ENCODE measurements at places on chromosomes 16 and 17.

- DNase-seq: no peak
Observed at GRCh38 chr17:32174889-32175288, 32.6 kb downstream of the RHOT1 start.

- DNase-seq: no peak
Observed at GRCh38 chr17:65359016-65359415, 202.4 kb downstream of the AXIN2 start.

DNA sequence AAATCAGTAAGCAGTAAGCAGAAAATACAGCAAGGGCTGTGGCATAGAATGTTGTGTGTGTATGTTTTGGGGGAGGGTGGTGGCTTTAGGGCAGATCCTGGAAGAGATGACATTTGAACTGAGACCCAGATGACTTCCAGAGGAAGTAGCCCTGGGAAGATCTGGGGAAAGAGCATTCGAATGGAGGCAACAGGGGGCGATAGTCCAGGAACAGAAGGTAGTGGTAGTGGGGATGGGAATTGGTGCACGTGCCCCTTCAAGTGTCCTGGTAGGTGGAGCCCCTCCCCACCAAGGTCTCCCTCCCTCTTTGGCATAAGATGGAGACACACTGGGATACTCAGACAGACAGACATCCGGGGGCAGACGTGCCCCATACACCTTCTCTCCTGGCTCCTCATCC, 14.1 kb downstream of the ARHGEF15 start:
- no peak for DNase-seq

GRCh38 chr17:15092762-15093161, 172.4 kb downstream of the PMP22 start:
- DNase-seq: no peak

- DNase-seq: no peak
Observed at GRCh38 chr16:68961778-68962402, 118.6 kb downstream of the TANGO6 start.

- no peak for DNase-seq
Observed at GRCh38 chr17:41773731-41774193, 12.7 kb downstream of the JUP start.

DNA sequence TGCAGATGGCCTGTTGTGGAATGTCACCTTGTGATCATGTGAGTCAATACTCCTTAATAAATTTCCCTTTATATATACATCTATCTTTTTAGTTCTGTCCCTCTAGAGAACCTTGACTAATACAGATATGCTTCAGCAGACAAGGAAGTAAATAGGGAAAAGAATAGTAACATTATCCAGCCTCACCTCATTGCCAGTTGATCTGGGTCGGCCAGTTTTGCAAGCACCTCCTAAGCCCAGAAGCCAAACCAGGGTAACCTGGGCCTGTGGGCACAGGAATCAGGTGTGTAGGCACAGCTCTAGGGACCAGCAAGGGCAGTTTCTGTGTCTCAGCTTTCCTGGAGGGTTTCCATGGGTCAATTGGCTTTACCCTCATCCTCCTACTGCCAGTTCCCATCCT, 11.9 kb upstream of the CCL17 start:
- no peak for DNase-seq

DNA sequence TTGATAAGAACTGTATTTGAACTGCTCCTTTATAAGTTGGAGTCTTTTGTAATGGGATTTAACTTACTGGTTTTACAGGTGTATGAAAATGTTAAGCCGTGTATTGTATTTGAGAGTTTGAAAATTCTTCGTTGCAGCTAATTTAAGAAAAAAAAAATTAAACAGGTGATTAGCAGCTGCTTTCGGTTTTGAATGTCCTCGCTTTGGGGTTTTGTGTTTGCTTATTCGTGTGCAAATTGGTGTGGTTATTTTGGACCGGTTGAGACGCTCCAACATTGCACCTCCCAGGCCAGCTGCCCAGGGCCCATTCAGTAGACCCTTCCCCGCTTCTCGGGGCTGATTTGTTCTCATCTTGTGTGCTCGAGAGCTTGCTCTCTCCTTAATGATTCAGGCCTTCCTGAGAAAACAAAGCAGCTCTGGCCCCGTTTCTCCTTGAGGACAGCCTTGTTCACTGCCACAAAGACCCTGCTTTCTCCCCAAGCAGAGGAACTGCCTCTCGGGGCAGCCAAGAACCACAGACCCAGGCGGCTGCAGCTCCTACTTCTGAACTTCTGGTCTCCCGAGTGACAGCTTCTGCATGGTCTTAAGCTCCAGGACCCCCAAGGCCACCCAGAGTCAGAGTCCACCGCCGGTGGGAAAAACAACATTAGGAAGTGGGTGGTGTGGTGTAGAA, 100.5 kb downstream of the MSI2 start:
- no peak for DNase-seq

DNA sequence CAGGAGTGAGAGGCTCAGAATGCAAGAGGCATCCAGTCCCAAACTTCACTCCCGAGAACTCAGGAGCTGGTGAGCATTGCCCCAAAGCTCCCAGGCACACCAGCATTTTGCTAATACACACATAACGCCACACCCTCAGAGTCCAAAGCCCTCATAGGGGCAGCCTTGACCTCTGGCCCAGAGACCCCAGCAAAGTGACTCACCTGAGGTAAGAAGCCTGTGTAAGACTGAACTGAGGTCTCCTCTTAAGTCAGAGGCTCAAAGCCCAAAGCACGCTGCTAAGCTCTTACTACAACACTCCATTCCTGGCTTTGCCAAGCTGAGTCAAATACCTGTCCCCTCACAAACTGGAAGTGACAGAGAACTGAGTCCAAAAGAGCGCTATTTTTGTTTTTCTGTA, 16.4 kb downstream of the ST3GAL2 start:
- no peak for DNase-seq

GRCh38 chr17:78163881-78164747, 4.3 kb upstream of the SYNGR2 start:
- DNase-seq: no peak

- DNase-seq: peak; percentile 68
Observed at GRCh38 chr17:49557312-49558024, 18.2 kb upstream of the NXPH3 start.

- DNase-seq: no peak
Observed at GRCh38 chr16:74431516-74431915, 10.2 kb upstream of the CLEC18B start.

GRCh38 chr16:66205287-66206231, 160.9 kb upstream of the CDH5 start:
- no peak for DNase-seq

- DNase-seq: no peak
Observed at GRCh38 chr17:31579265-31579664, 187.8 kb downstream of the RAB11FIP4 start.

DNA sequence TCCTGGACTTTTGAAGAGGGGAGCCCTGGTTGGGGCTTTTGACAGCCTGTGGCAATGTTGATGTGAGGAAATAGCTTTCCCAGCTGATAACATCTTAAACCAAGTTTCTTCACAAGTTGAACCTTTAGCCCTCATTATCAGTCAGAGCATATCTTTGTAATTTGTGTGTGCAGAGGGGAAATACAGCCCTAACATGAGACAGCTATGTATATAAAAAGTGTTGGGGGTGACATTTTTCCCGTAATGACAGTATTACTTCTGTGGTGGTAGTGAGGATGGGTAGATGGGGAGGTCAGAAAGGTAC, 221.1 kb downstream of the FTO start:
- peak; percentile 6 for DNase-seq

GRCh38 chr17:67992548-67993152, 3.6 kb downstream of the C17orf58 start:
- no peak for DNase-seq

DNA sequence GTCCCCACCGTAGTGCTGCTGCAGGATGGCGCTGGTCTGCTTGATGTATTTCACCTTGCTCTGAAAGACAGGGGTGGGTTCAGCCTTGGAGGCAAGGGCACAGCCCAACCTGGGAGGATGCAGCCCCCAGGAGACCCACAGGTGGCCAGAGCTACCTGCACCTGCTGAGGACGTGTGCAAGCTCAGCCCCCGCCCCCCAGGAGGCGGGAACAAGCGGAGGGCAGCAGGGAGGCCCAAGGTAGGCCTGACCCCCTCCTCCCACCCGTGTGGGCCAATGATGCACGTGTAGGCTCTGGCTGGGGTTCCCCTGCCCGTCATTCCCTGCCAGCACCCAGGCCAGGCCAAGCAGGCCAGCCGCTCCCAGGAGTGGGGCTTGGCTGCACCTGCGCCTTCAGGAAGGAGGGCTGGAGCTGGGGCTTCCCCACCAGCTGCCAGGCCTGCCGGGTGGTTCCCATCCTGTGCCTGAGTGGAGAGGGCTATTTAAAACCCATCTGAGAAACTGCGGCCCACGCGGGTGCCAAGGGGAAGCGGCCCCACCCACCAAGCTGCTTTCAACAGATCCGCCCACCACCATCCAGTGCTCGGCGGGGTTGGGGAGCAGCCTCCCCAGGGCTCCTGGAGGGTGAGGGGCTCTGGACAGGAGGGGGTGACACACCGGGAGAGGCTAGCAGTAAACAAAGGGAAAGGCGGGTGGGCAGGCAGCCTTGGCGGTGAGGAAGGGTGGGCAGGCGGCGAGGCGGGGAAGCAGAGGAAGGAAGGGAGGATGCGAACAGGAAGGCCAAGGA, 3.8 kb downstream of the NTHL1 start:
- DNase-seq: no peak

DNA sequence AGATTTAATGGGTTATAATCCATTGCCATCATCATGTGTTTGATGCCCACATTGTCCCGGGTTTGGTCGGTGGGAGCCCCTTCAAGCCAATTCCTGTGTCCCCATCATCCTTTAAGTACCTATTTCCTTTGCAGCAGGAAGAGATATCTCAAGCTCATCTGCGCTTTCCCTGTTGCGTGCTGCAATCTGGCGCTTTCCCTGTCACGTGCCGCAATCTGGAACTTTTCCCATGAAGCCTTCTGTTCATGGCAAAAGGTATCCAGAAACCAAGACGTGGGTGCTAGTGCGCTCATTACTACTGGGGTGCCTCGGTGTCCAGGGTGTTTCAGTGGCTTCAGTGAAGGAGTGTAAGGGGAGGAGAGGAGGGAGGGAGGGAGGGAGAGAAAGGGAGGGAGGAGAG, 174.6 kb upstream of the ZNF469 start:
- no peak for DNase-seq

DNA sequence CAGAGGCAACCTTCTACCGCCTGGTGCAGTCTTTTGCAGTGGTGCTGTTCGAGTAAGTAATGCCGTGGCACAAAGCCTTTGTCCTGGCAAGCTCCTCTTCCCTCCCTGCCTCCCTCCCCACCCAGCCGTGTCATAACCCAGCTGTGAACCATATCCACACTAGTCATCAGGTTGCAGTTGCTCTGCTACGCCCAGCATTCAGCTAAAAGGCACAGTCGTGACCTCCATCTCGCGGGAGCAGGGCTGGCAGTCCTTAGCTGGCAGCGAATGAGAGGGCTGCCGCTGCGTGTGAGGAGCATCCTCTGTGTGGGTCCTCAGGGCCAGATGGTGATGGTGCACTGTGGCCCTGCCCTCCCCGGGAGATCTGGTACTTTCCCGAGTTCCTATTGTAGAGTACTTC, 39.3 kb downstream of the CIBAR2 start:
- DNase-seq: no peak

DNA sequence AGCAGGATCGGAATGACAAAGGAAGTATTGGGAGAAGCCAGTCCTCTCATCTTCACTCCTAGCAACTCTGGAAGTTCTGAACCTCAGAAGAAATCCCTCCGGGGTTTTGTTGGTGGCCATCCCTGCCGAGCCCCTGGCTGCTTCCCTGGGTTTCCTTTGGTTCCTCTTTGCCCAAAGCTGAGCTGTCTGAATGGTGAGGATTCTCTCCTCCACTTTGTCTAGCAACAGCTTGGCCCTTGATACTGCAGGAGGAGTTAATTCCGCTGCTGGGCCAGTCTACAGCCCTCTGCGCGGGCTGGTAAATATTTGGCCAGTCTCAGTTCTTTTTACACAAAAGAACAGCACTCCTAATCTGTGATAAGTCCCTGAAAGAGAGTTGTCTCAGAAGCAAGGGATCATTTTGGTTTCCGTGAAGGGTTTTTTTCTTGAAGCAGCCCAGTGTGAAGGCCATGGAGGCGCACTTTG, 170.9 kb downstream of the RAB11FIP4 start:
- DNase-seq: no peak

DNA sequence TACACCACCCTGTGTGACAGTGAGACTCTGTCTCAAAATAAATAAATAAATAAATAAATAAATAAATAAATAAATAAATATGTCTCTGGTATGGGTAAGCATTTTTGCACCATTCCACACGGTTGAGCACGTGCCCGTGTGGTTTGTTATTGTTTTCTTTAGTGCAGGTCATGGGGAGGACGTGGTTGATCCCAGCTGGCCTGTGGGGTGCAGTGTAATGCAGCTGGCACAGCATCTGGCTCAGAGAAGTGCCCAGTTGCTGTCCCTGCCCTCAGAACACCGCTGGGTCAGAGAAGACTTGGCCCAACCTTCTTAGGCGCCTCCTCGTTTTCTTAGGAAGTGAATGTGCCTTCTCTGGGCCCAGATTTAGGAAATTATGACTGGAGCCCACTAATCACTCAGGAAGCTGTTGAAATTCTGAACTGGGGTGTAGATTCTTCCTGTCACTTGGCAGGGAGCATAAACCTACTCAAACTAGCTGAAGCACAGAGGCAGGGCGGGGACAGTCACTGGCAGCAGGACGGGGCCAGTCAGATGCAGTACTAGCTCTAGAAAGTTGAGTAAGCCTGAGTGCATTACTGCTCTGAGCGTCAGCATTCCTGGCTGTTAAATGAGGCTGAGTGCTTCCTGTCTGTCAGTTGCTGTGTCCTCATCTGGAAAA, 85.9 kb downstream of the SNX29 start:
- no peak for DNase-seq

- no peak for DNase-seq
Observed at GRCh38 chr16:86712158-86713009, 134.0 kb downstream of the FOXL1 start.

DNA sequence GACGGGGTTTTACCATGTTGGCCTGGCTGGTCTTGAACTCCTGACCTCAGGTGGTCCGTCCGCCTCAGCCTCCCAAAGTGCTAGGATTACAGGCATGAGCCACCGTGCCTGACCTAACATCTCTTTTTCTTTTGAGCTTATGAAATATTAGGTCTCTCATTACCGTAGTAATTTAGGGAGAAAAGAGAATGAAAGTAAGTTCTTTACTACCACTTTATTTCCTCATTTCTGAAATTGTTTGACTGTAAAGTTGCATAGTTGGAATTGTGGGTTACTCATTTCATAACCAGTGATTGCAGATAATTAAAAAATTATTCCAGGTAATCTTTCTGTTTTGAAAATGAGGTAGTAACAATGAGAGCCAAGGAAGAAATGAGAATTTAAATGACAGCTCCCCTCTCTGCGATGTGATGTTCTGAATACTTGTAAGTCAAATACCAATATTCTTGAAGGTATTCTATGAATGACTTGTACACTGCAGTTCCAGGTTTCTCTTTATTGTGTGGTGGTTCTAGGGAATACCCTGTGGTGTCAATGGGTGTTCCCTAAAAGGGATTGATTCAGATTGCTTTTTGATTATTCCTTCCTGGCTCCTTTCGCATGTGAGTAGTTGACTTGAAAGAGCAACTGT, 28.3 kb downstream of the MAP2K4 start:
- no peak for DNase-seq
